ENCODE measurements at places on chromosomes 2 and 18.

DNA sequence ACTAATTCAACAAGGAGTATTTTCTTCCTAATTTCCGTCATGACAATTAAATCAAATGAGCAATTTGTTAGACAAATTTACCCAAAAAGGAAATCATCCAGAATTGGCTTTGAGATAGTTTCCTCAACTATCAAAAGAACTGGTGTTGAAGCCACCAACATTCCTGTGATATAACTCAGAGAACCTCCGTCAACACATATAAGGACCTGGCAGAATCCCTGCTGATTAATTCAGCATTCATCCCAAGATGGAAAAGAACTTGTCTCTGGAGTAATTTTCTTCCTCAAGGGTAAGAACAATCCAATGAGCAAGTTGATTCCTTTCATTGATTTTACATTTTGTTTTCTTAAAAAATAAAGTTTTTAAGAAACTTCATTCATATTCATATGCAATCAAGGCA lies 62.0 kb downstream of the MBD2 start:
- no peak for DNase-seq

- DNase-seq, result no peak
Measured at GRCh38 chr2:213064099-213064498, 87.3 kb downstream of the IKZF2 start.

- no peak for DNase-seq
Measured at GRCh38 chr18:3268306-3268705, 6.4 kb downstream of the MYL12B start.

- DNase-seq, result no peak
Measured at GRCh38 chr2:39080152-39080551, 40.7 kb downstream of the SOS1 start.

DNA sequence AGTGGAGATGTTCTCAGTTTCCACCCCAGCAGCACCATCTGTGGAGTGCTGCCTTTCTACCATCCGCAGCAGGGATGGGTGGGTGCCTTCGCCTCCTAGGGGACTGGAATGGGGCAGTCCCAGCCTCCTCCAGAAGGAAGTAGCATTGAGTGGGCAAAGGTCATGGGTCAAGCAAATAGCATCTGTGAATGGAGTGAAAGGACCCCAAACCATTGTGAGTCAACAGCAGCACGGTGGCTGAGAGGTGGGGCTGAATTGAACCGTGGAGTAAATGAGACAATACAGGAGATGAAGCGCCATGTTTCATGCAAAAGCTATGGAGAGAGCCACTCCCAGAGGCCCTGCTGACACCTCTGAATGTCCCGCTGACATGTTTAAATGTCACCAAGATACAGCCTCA lies 9.7 kb downstream of the GPR55 start:
- DNase-seq, result no peak

- no peak for DNase-seq
Measured at GRCh38 chr2:106127776-106128268, 66.3 kb downstream of the UXS1 start.

- DNase-seq, result no peak
Measured at GRCh38 chr18:45654677-45655076, 39.4 kb downstream of the SLC14A2 start.

- no peak for DNase-seq
Measured at GRCh38 chr2:48855142-48855541, 99.6 kb upstream of the LHCGR start.

DNA sequence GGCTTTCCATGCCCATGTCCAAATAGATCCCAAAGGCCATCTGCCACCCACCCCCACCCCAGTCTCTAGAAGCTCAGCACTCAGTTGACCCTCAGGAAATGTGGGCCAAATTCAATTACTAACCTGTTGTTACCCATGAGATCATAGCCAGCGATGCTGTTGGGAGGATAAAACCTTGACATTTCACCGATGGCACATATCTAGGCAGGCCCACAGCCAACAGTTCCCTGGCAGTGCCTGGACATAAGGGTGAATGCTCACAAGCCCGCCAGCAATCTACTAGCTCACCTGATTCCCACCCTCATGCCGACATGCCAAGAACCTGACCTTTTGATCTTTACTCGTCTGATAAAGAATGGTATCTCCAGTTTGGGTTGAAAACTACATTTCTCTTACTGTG lies 11.8 kb upstream of the ACOXL start:
- DNase-seq, result no peak

DNA sequence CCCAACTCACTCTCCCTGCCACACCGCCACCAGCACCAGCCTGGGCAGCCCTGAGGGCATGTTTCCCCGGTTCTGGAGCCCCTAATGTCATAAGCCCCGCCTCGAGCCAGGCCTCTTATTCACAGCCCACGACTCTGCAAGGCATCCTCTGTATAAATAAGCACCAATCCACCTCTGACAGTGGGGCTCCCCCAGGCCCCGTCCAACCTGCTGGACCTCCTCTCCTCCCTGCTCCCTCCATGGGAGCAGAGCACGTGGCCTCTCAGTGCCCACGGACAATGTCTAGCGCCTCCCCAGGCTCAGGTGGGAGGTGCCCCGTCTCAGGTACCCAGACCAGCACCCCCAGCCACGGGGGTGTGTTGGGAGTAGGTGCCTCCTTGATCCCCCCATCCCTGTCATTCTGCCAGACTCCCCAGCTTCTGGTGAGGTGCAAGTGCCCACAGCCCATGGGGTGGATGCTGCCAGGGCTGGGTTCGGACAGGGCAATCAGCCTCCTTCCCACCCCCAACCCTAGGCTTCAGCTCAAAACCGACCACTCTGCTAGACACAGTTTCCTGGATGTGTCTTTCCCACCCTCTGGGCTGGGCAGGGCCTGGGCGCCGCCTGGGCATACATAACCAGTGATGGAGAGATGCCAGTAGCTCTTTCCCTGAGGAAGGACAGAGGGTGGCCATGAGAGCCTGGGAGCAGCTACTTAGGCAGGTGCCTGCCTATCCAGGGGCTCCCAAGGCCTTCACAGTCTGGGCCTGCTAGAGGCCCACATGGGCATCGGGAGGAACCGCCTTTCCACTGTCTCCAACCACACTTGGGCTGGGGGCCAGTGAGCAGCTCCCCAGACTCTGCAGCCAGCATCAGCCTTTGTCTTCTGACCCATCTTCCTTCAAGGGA lies 1.6 kb upstream of the ADRA2B start:
- DNase-seq, result no peak

- DNase-seq, result no peak
Measured at GRCh38 chr18:51157215-51157614, 40.3 kb downstream of the MEX3C start.

GRCh38 chr2:212794471-212794870 lies 255.9 kb upstream of the ERBB4 start:
- no peak for DNase-seq

GRCh38 chr2:151904021-151904420 lies 75.8 kb upstream of the ARL5A start:
- DNase-seq, result no peak

DNA sequence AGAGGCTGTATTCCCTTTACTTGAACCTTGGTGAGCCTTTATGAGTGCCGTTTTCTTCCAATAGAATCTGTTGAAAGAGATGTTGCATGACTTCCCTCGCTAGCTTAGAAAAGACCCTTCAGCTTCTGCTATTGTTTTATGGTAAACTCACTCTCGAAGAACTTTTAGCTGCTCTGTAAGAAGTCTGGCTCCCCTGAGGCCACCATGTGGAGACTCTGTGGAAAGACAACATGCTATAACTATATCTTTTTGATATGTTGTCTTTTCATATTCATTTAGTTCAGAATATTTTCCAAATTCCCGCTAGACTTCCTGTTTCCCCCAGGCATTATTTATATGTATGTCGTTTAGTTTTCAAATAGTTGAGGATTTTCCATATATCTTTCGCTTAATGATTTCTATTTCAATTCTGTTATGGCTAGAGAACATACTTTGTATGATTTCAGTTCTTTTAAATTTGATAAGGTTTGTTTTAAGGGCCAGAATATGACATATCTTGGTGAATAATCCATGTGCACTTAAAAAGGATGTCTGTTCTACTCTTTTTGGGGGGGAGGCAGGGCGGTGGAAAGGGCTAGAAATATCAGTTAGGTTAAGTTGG lies 64.1 kb downstream of the PTPN4 start:
- DNase-seq, result peak; percentile 27

DNA sequence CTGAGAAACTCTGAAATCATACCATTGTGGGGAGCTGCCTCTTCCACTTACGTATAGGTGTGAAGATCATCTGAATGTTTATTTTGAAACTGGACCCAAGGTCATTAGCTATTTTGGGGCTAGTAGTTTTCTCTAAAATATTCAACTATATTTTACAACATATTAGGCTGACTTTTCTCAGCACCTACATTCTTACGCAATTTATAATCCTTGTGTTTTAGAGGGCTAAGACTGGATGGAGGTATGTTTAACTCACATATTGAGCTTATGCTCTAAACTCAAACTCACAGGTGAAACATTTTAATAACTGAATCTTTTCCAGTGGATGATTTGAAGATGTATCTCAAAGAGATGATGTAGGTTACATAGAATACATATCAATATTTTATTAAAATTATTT lies 49.2 kb downstream of the EFEMP1 start:
- DNase-seq, result no peak

DNA sequence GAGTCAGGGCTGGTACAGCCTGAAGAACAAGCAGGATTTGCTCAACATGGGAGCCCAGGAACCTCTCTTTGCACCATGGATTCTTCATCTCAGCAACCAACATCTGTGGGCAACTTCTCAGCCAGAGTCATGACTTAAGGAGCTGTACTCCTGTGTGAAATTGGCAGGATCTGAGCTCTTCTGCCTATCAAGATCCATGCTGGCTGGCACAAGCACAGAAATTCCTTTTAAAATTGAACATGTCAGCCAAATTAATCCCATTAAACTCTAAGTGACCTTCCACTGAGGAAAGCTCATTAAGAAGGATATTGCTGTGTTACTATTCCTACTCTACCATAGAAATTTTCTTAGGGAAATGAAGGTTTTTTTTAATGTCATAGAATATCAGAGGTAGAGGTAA lies 110.5 kb upstream of the SCG2 start:
- no peak for DNase-seq

- DNase-seq, result no peak
Measured at GRCh38 chr2:180195847-180196246, 188.8 kb upstream of the CWC22 start.

DNA sequence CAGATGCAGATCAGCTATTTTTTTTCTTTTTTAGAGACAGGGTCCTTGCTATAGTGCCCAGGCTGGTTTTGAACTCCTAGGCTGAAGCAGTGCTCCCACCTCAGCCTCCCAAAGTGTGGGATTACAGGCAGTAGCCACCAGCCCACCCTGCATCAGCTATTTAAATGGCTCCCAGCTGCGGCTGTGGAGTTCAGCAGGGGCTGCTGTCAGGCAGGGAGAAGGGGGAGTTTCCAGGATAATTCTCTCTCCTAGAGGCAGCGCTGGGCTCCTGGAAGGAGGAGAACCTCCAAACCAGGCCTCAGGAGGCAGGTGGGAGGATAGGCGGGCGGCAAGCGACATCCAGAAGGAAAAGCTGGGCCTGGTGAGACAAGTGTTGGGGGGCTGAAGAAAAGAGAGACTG lies 65.7 kb downstream of the ACTR2 start:
- no peak for DNase-seq

- no peak for DNase-seq
Measured at GRCh38 chr2:241966647-241967466, 97.3 kb downstream of the RTP5 start.

DNA sequence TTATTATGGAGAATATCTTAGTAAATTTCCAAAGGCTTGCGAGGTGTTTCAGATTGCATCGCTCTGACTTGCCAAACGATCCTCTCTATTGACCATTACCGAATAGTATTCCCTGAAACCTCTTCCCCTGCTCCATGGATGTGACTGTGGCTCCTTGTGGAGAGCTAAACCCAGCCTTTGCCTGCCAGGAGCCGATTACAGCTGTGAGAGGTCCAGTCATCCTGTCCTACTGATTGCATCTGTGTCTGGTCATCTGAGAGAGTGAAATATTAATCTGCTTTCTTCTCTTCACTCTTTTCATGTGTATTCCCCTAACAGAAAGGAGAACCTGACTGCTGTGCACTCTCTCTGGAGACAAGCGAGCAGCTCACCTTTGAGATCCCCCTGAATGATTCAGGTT lies 523.9 kb upstream of the NRP2 start:
- no peak for DNase-seq

DNA sequence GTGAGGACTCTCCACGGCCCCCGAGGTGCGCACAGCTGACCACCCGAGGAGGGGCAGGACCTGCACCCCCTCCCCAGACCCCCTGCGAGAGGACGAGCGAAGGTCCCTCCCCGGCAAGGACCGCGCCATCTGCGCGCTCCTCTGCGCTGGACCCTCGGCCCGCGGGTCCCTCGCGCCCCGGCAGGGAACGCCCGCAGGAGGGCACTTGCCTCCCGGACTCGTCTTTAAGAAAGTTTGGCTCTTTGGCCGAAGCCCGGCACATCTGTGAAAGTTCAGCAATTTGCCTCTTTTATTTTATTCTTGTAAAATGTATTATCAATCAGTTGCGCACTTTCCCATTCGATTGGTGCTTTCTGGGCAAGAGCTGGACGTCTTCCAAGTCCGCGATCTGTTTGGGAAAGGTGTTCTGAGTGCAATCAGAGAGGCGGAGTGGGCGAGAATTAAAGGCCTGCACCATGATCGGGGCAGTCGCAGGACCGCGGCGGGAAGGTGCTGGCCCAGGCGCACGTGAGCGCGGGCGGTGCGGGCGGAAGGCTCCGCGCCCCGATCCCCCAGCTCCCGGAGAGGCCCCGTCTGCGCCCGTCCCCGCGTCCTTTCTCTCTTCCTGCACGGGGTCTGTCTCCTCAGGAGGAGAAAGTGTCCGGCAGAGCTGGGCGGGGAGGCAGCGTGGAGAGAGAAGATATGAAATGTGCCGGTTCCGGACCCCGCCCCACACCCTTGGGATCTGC lies 1.6 kb upstream of the ALKAL2 start:
- no peak for DNase-seq

DNA sequence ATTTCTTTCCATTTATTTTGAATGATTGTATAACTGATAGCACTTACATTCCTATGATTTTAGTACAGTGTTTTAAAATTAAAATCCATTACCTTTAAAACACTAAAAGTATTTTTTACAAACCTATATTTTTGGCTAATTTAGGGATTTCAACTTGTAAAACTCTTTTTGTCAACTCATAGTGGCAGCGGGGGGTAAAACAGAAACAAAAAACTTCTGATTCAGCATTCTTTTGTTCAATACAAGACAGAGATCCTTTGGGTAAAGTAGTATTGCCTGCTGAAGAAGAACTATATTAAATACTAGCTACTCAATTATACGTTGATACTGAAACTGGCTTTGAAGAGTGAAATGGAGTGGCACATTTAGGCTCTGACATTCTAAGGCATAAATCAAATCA lies 437.4 kb upstream of the CDH19 start:
- no peak for DNase-seq

GRCh38 chr18:68431922-68432198 lies 283.0 kb downstream of the TMX3 start:
- no peak for DNase-seq

Measured in stimulated activated CD4-positive, alpha-beta T cell treated with anti-CD3 and anti-CD28 coated beads, Interleukin-2, amount 100 ng/mL, for 24 hours (primary cell).